ENCODE measurements at places on chromosomes 6 and 20. TPM values are rescaled to one million over a fixed set of nuclear protein-coding genes. Genes with fewer than 3 reads are reported as not detected.

DNA sequence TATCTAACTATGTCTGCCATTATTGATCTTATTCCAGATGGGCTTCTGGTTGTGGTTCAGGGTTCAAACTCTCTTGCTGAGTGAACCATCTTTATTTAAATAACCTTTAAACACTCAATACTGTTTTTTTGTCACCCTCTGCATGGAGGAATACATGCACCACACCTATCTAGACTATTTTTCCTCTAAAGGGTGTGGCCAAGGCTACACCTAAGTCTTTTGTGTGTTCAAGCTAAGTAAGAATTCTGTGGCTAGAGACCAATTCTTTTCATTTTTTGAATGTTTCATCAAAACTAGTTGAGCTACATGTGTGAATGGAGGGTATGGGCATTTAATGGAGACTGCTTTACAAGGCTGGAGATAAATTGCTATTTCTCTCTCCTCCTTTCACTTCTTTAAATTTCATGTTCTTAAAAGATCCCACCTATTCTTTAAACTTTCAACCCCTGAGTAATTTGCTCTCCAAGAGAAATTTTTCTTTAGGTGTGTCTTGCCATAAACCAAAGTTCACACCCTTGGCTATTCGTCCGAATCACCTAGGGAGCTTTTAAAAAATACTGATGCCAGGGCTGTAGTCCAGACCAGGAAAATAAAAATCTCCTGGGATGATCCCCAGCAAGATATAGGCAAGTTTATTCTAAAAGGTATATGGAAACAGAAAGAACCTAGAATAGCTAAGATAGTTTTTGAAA, 24.8 kb upstream of the MBOAT1 start:
- DNase-seq: no peak

GRCh38 chr20:3710011-3710466, 2.4 kb downstream of the SIGLEC1 start:
- DNase-seq: no peak

- no peak for DNase-seq
Observed at GRCh38 chr20:52746190-52746589, 226.0 kb upstream of the TSHZ2 start.

DNA sequence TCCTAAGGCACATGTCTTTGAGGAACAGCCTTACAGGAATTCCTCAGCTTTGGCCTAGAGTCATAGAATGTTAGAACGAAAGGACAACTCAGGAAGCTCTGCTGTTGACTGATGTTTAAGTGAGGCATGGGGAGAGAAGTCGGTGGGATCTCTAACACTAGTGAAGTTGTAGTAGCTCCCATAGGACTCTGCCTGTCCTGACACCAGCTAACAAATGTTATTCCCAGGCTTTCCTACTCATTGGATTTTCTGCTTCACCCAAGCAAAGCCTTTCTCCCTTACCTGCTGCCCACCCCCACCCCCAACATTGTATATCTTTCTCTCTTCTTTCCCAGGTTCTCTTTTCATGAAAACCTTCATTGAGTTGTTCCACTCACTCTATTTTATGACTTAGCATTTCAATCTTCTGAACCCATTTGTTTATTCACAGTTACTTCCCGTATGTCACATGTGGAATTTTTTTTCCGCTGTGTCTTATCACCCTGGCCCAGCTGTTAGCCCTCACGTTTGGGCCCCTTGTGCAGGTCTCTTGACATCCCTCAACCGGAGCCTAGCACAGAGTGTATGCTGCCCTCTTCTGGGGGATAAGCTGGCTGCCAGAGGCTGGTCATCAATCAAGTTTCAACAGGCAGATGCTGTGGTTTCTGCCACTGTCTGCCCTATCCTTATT, 39.2 kb upstream of the RNF8 start:
- peak; percentile 13 for DNase-seq

IL17F gene
- polyA plus RNA-seq: not detected

IPCEF1 gene
- not detected for polyA plus RNA-seq

PI16 gene
- 7.7 TPM for polyA plus RNA-seq

DNA sequence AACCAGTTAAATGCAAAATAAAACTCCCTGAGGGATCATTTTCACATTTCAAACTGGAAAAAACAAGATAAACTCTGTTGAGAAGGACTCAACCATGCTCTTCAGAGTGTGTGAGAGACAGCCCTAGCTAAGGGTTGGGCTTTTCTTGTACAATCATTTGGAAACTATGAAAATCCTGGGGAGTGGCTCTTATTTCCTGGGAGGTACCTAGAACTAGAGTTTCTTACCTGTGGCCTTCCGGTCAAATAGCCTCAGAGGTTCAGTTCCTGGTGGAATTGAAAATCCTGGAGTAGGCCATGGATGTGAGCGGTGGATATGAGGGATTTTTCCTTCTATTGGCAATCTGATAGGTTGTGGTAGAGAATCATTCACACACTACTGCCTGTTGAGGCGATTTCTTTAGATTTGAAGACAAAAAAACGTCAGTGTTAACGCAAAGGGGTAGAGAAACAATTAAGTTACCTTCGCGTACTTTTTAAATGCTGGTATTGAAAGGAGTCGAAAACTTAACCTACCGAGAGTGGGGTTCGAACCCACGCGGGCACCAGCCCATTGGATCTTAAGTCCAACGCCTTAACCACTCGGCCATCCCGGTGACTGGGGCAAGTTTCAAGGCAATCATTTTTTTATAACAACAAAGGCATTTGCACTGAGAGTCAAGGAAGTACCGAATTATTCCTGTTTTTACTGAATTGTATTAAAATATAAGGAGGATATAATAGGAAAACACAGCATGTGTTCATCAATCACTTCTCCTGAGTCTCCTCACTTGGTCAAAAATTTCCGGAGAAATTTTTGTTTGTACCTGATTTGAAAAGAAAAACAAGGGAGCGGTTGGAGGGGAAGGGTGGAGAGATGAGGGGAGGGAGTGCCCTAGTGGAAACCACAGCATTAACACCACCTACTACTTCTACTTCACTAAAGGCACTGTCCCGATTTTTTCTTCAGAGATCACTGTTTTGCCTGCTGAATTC, 191.3 kb downstream of the OR2B2 start:
- no peak for DNase-seq

Measured in muscle of arm (tissue), 14 donors.